ENCODE measurements at places on chromosomes 3 and 15.

- DNase-seq: no peak
These were observed 70.4 kb downstream of the SSUH2 start for GRCh38 chr3:8574040-8574669.

GRCh38 chr3:126132751-126133511 lies 47.5 kb downstream of the ALDH1L1 start:
- DNase-seq: no peak

DNA sequence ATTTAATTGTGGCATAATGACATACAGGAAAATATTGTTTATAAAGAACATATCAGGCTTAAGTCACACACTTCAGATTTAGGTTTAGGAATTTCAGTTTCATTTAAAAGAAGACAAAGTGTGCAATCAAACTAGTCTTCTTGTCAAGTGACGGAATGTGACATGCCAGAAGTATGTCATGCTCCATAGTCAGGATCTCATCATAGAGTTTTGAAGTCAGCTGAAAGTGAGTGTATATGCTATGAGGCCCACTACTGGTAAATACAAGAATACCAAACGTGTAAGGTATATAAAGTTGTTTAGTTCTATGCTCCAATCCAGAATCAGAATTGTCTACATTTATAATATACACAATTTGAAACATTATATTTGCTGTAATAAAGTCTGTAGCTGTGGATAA lies 988.4 kb downstream of the TBL1XR1 start:
- no peak for DNase-seq

GRCh38 chr3:178302966-178303930 lies 233.0 kb upstream of the KCNMB2 start:
- DNase-seq: no peak

DNA sequence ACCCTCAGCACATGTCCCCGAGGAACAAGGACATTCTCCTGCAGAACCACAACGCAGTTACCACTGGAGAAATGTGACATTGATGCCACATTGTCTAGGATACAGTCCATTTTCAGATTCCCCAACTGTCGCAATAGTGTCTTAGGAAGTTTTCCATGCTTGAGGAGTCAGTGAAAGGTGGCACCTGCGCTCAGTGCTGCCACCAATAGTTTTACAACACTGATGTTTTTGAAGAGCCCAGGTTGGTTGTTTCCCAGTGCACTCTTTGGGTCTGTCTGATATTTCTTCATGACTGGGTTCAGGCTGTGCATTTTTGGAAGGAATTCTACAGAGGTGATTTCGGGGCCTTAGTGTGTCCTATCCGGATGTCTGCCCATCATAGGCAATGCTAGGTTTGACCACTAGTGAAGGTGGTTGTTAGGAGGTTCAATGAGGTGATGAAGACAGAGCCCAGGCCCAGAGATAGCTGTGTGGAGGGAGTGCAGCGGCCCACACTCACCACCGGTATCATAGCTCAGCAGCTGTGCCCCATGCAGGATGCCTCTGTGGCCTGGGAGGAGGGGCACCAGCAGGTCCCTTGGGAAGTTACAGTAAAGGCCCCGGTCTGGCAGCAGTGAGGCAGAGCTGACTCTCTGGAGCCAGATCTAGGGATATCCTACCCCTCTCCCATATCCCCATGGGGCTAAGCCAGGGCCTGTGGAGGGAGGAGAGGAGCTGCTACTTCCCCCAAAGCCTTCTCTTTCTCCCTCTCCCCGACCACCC lies 96.6 kb downstream of the DNAJB8 start:
- no peak for DNase-seq

DNA sequence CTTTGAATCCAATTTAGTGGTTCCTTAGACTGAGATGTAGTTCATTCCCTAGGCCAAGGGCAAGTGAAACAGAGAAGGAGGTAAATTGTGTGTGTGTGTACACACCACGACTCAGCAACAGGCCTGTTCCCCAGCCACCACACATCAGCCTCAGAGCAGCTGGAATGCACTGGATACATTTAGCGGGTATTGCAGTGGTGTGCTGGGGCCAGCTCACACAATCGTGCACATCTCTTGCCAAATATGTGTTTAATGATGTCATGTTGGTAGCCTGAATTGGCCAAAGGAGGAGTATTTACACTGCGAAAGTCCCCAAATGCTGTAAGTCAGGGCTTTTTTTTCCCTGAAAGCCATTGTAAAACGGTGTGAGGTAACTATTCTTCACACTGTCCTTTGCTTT lies 82.3 kb downstream of the RBPMS2 start:
- DNase-seq: no peak
